CD4-positive, alpha-beta T cell (primary cell): ENCODE measurements at places on chromosomes 3 and 15.

GRCh38 chr3:114155370-114155821 lies 23.5 kb downstream of the DRD3 start:
- DNase-seq = no peak

DNA sequence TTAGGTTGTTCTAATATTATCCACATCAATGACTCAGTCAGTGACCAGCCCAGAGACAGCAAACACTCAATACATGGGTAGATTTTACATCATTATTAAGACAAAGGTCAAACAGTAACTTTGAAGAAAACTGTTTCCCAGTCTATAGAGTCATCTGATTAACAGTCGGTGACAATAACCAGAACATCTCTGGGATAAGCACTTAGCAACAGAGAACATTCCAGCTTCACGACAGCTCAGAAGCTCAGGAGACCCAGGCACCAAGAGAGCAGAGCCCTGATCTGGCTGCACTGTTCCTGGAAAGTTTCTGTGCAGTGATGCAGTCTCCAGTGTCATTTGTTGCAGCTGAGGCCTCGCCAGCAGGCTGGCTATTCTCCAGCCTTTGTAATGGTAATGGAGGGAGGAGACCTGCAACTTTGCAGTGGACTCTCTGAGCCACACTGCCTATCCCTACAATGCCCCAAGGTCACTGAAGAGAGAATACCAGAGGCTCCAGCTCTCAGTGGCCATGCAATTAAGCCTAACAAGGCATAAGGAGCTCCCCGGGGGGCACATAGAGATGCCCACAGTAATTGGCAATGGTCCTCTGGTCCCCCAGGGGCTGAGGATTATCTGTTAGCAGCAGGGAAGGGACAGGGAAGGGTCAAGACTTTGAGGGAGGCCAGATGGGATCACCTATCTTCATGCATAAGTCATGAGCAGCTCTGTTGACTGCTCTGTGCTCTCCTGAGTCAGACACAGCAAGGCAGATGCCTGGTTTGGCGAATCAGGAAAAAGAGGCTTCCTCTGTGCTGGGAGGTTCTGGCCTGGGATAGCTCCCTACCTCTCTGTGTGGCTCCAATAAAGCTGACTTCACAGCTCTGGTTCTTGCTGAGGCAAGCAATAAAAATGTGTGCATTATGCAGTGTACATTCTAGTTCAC lies 163.6 kb downstream of the CTNNB1 start:
- DNase-seq = no peak

DNA sequence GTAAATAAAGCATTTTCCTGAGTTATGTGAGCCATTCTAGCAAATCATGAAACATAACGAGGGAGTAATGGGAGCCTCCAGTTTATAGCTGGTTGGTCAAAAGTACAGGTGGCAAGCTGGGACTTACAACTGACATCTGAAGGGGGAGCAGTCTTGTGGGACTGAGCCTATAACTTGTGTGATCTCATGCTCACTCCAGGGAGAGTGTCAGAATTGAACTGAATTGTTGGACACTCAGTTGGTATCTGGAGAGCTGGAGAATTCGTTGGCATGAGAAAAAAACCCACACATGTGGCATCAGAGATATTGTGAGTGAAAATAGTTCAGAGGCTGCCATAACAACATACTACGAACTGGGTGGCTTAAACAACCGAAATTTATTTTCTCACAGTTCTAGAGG lies 22.8 kb upstream of the DENND6A start:
- no peak for DNase-seq

DNA sequence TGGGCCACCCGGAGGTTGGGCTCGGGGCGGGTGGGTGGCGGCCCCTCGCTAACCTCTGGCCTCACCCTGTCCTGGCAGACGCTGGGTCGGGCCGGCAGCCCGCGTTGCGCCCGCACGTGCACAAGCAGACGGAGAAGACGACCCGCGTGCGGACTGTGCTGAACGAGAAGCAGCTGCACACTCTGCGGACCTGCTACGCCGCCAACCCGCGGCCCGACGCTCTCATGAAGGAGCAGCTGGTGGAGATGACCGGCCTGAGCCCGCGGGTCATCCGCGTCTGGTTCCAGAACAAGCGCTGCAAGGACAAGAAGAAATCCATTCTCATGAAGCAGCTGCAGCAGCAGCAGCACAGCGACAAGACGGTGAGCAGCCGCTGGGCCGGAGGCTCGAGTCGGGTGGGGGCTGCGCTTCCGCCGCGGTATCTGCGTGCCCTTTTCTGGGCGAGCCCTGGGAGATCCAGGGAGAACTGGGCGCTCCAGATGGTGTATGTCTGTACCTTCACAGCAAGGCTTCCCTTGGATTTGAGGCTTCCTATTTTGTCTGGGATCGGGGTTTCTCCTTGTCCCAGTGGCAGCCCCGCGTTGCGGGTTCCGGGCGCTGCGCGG lies 3.7 kb downstream of the ISL2 start:
- peak; percentile 58 for DNase-seq

GRCh38 chr3:157078131-157078810 lies 81.7 kb downstream of the CCNL1 start:
- DNase-seq = no peak

DNA sequence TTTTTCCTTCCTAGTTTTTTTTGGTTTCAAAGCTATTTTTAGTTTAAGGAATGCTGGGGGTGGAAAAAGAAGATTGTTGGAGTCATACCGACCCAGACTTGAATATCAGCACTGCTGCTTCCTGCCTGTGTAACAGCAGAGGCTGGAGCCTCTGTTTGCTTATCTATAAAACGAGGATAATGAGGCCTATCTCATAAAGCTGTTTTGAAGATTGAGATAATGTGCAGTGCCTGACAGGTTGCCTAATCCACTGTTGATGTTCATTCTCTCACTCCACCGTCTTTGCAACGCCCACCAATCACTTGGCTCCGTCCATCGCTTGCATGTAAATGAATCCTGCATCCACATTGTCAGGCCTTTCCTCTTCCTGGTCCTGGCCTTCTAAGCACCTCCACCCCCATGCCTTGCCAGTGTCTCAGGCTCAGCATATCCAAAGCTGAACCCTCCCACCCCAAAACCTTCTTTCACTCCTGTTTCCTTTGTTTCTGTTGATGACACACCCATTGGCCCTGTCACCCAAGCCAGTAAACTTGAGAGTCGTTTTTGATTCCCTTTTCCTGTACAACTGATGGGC lies 94.9 kb downstream of the MEX3B start:
- no peak for DNase-seq

DNA sequence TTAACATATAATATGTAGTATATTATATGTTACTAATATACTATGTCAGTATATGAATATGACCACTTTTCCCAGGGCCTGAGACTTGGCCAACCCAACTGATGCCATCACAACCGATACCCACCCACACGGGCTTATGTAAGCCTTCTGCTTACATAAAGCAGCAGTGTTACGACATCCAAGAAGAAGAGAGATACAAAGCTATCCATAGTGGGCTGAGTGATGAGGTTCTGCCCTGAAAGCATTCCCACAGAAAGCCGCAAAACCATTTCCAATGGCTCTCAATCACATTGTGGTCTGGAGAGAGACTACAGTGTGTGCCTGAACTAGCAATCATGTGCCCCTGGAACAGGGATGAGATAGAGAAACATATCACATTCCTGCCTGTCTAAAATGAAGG lies 177.9 kb downstream of the PLOD2 start:
- no peak for DNase-seq

- DNase-seq = no peak
Measured at GRCh38 chr3:78873641-78874040, 894.2 kb downstream of the ROBO1 start.

DNA sequence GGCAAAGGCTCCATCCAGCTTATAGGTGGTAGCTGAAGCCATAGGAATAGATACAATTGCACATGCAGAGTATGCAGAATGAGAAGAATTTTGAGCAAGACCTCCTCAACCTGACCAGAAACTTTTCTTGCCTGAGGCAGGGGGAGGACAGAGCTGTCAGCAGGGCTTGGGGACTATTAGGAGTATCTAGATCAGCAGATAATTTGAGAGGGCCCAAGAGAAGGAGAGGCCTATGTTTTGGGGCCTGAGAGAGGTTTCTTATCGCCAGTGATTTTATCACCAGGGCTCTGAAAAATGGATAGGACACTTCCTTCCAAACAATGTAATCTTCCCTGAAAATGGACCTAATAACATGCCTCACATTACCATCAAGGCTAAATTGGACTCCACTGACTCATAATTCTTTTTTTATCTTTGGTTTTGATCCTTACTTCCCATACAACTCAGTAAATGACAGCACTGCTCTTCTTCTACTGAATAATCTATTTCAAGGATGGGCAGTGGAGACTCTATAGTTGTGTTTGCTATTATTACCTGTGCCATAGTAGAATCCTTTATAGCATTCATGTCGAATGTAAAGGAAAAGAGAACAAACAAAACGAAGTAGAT lies 15.8 kb upstream of the RAMAC start:
- DNase-seq = no peak

- no peak for DNase-seq
Measured at GRCh38 chr3:178778589-178778988, 242.4 kb downstream of the KCNMB2 start.

GRCh38 chr15:57224664-57225063 lies 151.6 kb upstream of the CGNL1 start:
- DNase-seq = no peak

- no peak for DNase-seq
Measured at GRCh38 chr3:20015525-20015924, 3.5 kb upstream of the PP2D1 start.

GRCh38 chr3:181278468-181279238 lies 289.1 kb upstream of the DNAJC19 start:
- no peak for DNase-seq

DNA sequence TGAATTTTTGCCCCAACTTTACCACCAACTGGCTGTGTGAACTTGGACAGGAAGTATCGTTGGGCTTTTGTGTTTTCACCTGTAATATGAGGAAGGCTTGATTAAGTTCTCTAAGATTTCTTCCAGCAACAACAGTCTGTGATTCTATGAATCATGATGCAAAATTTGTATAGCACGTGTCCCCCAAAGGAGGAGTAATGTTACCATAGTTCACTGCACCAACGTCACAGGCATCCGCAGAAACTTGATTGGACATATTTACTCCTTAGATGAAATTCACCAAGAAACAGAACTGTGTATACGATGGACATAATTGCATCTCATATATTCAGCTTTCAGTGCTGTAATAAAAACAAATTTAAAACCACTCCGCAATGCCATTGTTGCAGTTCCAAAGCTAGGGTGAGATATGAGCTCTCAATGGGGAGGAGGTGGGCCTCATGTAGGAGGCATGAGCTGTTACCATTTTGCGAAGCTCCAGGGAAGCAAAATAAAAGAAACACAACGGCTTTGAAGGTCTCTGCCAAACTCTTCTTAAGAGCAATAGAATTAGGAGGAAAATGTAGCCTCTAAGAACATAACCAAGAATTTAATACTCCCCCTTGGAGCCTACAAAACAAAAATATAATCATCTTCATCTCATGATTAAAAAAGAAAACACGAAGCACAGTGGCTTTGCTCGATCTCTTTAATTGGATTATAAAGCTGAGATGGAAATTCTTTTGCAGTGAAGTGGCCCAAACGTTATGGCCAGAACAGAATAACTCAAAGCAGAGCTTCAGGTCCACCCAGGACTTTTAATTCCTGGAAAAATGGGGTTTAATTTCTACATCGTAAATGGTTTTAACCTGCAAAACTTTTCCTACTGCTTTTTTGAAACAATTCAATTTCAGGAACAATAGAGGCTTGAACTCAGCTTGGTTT lies 80.7 kb downstream of the CHST2 start:
- no peak for DNase-seq

DNA sequence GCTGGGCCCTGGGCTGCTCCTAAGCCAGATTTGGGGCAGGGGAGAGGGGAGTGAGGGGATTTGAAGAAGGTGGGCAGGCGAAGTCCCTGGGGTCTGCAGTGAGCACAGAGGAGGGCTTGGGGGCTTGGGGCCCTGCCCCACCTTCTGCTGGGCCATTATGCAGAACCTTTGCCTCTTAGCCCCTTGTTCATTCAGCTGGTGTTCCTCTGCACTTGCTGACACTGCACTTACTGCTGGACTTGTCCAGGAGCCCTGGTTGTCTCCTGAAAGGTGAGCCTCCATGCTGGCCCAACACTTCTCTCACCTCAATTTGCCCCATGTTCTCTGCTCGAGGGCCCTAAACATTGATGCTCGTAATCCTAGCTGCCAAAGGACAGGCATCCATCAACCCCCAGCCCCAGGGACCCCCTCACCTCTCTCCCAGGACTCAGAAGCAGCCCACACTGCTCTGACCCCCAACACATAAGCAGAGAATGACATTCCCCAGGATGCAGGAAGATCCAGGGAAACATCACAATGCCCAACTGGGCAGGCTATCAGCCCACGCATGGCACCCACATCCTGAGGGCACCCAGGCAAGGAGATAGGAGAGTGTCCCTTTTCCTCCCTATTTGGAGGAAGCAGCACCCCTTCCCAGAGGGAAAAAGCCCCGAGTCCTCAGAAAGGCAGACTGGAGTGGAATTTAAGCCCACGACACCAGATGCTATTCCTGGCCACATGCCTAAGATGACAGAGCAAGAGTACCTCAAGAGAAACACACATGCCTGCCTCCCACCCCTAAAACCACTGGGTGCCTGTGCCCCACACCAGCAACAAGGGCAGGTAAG lies 76.8 kb downstream of the ADCY5 start:
- no peak for DNase-seq

DNA sequence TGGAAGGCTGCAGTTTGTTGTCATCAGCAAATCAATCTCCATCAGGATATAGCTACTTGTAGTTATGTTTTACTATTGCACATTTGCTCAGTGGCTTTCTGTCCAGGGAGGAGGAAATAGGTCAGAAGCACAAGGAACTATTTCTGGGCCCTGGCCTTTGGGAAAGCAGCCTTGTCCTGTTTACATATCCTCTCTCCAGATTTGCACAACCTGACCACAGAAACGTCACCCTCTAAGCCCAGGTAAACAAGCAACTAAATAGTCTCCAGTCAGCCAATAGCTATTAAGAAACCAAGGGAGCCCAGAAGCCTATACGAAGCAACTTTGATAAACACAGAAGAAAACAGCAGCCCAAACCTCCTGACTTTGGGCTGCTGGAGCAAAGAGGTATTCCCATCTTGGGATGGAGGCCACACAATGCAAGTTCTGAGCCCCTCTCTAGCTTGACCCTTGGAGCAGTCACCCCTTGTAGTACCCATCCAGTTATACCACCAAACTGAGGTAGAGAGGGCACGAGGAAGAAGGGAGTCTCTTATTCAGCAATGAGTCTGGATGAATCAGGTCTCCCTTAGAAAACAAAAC lies 2.3 kb upstream of the FEM1B start:
- no peak for DNase-seq
